Natural killer cell treated with Interleukin-12 subunit alpha and Interleukin-12 subunit beta and Interleukin-15 and Interleukin-18, amount 100 ng/mL, for 72 hours (primary cell): ENCODE measurements at places on chromosomes 7 and 10. TPM values are rescaled to one million over a fixed set of nuclear protein-coding genes. Genes with fewer than 3 reads are reported as not detected.

The GATA3 gene
- 10.9 TPM for total RNA-seq

The PVRIG gene
- 43.9 TPM for total RNA-seq

The FBXL13 gene
- 0.86 TPM for total RNA-seq

The PRKG1 gene
- total RNA-seq: not detected

The TMEM139 gene
- not detected for total RNA-seq

DNA sequence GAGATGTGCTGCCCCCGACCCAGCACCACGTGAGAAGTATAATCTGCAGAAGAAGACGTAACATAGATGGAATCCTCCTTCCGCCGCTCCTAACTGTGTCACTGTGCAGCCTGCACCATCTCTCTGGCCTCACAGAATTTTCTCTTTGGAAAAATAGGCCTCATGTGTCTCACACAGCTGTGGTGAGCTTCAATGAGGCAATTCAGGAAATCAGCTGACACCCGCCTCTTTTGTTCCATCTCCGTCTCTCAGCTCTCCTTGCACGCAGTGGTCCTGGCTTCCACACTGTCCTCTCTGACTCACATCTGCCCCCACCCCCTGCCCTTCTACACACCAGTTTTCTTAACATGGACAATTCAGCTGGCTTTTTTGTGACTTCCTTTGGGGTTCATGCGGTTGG, 7.2 kb downstream of the C10orf90 start:
- H3K36me3 ChIP-seq: no peaks in the 10 kb centered on the region
- peaks cover 16% of the 10 kb centered on the region for H3K27me3 ChIP-seq
- H3K4me3 ChIP-seq: peak overlapping the region; percentile 36
- DNase-seq: no peak

DNA sequence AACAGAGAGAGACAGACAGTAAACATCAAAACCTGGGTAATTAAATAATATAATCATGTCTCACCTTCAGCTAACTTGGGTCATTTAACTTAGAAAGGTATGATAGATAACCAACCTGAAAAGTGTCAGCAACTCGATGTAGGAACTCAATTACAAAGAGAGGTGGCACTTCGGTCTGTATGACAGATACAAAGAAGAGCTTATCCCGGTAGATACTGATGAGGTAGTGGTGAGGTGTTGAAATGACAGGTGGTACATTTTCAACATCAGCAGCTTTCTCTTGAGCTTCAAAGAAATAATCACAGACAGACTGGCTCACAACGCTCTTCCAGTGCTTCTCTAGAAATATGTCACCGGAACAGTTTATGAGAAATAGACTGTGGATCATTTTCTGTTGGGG, 12.6 kb downstream of the AP3M1 start:
- no peak overlapping the region for H3K27ac ChIP-seq
- H3K4me1 ChIP-seq: peaks cover 7% of the 10 kb centered on the region
- DNase-seq: no peak
- H3K27me3 ChIP-seq: no peaks in the 10 kb centered on the region
- peaks cover 23% of the 10 kb centered on the region for H3K36me3 ChIP-seq
- H3K4me3 ChIP-seq: no peak overlapping the region

GRCh38 chr7:21972397-21972784, 26.7 kb upstream of the CDCA7L start:
- no peak for DNase-seq
- no peaks in the 10 kb centered on the region for H3K36me3 ChIP-seq
- peaks cover 7% of the 10 kb centered on the region for H3K27me3 ChIP-seq
- H3K4me1 ChIP-seq: peaks cover 6% of the 10 kb centered on the region
- no peak overlapping the region for H3K4me3 ChIP-seq
- H3K27ac ChIP-seq: no peak overlapping the region

DNA sequence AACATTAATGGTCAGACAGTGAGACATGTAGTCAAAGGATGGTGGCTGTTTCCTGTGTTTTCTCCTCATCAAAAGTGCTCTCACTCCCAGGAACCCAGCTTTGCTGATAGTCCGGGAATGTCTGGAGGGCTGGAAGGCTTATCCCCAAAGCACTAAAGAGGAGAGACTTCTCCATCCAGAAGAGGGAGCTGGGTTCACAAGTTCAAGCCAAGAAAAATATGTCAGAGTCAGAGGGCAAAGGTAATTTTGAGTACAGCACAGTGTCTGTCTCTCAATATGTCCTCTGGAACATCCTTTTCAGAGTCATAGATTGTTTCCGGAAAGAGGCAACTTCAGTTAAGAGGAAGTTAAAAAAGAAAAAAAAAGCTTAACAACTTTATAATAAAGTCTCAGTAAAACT, 281.5 kb upstream of the PHYHIPL start:
- H3K27ac ChIP-seq: no peak overlapping the region
- H3K4me1 ChIP-seq: no peaks in the 10 kb centered on the region
- no peaks in the 10 kb centered on the region for H3K36me3 ChIP-seq
- no peak for DNase-seq

DNA sequence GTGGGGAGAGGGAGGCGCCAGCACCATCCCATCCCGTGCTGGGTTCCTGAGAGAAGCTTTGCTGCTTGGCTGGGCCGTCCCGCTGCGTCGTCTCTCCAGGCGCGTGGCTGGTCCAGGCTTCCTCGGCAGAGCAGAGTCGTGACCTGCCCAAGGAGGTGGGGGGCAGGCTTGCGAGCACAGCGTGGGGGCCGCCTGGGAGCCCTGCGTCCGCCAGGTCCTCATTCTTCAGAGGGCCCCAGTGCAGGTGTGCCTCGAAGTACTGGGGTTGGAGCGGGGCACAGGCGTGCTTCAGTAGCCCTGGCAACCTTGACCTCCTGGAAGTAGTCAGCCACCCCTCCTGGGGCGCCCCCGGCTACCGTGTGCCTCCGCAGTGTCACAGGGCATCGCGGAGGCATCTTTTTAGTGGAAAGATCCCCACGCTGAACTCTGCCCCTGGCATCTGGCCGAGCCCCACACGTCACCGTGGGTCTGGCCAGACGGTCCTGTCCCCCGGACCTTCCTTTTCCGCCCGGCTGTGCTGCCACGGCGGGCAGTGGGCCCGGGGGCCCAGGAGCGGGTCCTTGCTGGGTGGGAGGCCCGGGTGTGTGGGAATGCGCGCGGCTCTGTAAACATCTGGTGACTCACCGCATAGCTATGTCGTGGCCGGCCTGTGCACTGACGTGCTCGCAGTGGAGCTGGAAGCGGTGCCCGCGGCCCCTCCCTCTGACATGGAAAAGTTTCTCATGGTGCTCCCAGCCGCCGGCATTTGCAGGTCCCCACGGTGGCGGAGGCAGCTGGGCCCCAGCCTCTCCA, 6.4 kb downstream of the MAFK start:
- no peak for DNase-seq
- H3K4me3 ChIP-seq: no peak overlapping the region
- H3K36me3 ChIP-seq: no peaks in the 10 kb centered on the region
- no peak overlapping the region for H3K27ac ChIP-seq

DNA sequence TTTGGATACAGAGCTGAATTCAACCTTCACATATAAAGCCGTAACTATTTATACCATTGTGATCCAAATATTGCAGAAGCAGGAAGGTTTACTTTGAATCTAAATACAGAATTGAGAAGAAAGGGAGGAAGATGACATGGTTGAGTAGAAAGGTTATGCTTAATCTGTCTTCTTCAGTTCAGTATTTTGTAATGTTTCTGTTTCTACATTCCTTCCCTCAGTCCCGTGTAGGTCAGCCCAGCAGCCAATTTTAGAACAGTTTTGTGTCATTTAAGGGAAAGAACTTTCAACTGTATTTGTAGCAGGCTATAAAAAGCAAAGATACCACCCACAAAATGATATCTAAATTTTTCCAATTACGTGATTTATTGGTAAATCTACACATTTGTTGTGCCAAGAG, 97.4 kb downstream of the CPED1 start:
- no peaks in the 10 kb centered on the region for H3K36me3 ChIP-seq
- no peak overlapping the region for H3K4me3 ChIP-seq
- H3K4me1 ChIP-seq: no peaks in the 10 kb centered on the region
- no peak overlapping the region for H3K27ac ChIP-seq
- DNase-seq: no peak

DNA sequence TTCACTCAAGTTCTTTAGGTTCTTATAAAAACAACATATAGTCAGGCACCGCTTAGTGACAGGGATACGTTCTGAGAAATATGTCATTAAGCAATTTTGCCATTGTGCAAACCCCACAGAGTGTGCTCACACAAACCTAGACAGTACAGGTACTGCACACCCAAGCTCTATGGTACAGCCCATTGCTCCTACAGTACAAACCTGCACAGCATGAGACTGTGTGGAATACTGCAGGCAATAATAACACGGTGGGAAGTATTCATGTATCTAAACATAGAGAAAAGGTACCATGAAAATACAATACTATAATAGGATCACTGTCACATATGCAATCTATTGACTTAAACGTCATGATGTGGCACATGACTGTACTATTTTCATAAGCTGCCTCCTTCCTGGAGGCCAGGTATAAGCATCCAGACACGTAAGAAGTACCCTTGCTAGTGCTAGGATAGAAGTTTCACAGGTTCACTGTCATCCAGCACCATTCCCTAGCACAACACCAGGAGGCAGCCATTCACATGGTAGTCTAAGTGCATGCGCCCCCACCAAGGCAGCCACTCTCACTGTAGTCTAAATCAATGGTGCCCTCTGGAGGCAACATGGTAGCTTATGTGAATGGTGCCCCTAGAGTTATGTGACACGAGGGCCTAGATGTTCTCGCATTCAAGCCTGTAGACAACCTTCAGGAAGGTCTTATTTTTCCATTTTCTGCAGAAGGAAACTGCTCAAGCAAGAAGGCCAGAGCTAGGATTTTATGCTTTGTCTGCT, 98.5 kb downstream of the ARHGAP22 start:
- no peaks in the 10 kb centered on the region for H3K36me3 ChIP-seq
- peaks cover 5% of the 10 kb centered on the region for H3K27me3 ChIP-seq
- DNase-seq: no peak
- H3K4me3 ChIP-seq: no peak overlapping the region

- H3K27ac ChIP-seq: no peak overlapping the region
- H3K4me1 ChIP-seq: no peaks in the 10 kb centered on the region
- no peaks in the 10 kb centered on the region for H3K27me3 ChIP-seq
- DNase-seq: no peak
- no peaks in the 10 kb centered on the region for H3K36me3 ChIP-seq
These were observed 149.8 kb downstream of the LSMEM1 start for GRCh38 chr7:112630565-112630964.

- H3K27ac ChIP-seq: no peak overlapping the region
- H3K36me3 ChIP-seq: no peaks in the 10 kb centered on the region
- H3K4me3 ChIP-seq: no peak overlapping the region
These were observed 138.1 kb downstream of the HERPUD2 start for GRCh38 chr7:35556515-35557471.

DNA sequence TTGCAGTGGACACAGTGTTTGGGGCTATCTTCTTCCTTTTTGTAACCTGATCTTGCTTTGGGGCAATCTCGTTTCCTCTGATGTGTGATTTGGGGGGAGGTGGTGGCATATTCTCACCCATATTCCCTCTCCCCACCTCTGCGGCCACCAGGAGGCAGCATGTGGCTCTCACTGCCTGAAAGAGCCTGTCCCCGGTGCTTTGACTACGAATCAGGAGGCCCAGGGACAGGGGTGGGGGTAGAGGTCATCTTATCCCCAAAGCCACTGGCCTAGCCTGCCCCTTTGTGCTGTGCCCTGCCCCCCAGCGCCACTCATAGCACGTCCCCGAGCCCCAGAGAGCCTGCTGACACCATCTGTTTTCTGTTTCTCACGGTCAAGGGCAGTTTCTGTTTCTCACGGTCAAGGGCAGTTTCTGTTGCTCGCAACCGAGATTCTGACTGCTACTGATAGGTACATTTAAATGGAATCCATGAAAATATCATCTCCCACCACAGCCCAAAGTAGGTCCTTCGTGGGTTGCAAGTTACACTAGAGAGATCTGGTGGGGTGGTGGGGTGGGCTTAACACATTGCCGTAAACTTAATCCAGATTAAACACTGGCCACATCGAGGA, 28.2 kb downstream of the PHYH start:
- H3K4me3 ChIP-seq: no peak overlapping the region
- no peak overlapping the region for H3K27ac ChIP-seq
- H3K27me3 ChIP-seq: no peaks in the 10 kb centered on the region
- no peaks in the 10 kb centered on the region for H3K4me1 ChIP-seq
- no peaks in the 10 kb centered on the region for H3K36me3 ChIP-seq

DNA sequence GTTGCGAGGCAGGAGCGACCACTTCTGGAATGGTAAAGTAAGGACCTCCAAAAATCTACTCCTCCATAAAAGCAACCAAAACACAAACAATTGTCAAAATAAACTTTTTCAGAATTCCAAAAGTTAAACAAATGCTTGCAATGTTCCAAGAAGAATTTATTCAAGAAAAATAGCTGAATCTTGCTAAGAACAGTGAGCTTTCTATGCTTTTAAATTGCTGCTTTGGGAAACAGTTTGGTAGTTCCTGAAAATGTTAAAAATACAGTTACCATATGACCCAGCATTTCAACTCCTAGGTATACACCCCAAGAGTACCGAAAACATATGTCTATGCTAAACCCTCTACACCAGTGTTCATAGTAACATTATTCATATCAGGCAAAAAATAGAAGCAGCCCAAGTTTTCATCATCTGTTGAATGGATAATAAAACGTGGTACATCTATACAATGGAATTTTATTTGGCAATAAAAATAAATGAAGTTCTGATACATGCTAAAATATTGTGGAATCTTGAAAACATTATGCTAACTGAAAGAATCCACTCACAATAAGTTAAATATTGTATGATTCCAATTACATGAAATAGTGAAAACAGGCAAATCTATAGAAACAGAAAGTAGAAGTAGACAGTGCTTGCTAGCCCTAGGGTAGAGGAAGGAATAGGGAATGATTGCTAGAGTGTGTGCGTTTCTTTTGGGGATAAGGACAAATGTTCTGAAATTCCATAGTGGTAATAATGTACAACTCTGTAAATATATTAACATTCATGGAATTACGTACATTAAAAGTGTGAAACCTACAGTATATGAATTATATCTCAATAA, 57.0 kb downstream of the LRRN3 start:
- no peaks in the 10 kb centered on the region for H3K4me1 ChIP-seq
- no peak for DNase-seq
- no peak overlapping the region for H3K27ac ChIP-seq
- peaks cover 5% of the 10 kb centered on the region for H3K36me3 ChIP-seq
- no peak overlapping the region for H3K4me3 ChIP-seq
- no peaks in the 10 kb centered on the region for H3K27me3 ChIP-seq
